ENCODE measurements at places on chromosomes 11 and 22. TPM values are rescaled to one million over a fixed set of nuclear protein-coding genes. Genes with fewer than 3 reads are reported as not detected.

DNA sequence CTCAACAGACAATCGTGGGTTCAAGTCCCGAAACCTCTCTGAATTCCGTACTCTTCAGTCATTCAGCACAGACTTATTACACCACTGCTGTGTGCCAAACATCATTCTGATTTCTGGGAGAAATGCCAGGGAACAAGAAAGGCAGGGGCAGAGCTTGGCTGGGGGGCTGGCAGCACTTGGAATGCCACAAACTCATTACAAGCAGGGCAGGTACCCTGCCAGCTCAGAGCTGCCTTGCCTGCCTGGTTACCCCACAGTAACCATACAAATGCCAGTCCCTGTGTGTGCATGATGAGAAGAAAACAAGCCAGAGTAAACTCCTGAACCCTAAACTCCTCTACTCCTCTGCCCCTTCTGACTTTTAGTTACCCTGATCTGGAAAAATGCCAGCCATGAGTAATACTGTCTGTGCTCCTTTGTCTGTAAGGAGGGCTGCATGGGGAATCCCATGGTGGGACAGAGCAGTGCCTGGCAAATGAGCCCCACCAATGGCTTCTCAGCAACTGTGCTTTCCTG, 6.9 kb upstream of the RAD9A start:
- DNase-seq = no peak

DNA sequence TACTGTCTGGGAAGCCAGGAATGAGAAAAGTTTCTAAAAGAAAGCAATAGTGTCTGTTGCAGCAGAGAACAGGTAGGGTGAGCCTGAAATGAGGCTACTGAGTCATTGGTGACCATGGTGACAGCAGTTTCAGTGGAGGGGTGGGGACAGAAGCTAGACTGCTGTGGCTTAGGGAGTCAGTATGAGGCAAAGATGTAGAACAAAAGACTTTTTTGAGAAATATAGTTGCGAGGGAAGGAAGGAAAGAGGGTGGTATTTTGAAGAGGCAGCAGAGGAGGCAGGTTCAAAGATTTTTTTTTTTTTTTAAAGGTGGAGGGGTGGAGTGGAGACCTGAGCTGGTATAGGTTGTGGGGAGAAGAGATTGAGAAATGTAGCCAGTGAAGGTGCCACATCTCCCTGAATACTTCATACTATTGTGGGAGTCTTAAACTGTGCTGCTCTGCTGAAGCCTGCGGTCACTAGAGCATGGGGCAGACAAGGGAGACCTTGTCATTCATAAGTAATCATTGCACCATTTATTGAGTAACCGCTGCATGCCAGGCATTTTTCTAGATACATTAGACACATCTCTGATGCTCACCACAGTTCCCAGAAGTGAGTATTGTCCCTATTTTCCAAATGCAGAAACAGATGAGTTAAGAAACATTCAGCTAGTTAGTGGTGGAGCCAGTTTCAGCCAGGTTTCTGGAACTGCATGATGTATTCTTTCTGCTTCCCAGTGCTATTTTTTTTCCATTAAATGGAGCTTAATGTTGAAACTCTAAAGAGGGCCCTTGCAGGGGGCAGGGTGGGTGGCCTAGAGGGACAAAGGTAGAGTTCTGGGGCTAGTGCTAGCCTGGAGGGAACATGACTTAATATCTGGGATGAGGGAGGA, 49.9 kb downstream of the STIM1 start:
- no peak for DNase-seq

GRCh38 chr11:113673550-113674396, 32.3 kb downstream of the TMPRSS5 start:
- peak; percentile 55 for DNase-seq

DNA sequence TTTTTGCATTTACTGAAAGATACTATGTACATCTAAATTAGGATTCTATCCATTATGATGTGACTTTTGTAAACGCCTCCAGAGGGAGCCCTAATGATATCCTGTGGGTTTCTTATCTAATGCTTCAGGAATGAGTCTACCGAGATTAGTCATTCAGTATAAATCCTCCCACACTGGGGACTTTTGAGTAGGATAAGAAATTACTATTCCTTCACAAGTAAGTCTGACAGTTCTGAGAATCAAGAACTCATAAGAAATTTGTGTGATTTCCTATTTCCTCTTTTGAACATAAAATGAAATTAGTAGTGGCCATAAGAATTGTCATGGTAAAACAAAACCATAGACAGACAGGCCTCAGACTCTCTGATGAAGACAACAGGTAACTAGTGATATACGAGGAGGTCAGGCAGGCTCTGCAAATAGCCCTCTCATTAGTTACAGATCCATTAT, 10.0 kb upstream of the OR5M1 start:
- DNase-seq = peak; percentile 51

Gene SCT
- total RNA-seq = 6.1 TPM

DNA sequence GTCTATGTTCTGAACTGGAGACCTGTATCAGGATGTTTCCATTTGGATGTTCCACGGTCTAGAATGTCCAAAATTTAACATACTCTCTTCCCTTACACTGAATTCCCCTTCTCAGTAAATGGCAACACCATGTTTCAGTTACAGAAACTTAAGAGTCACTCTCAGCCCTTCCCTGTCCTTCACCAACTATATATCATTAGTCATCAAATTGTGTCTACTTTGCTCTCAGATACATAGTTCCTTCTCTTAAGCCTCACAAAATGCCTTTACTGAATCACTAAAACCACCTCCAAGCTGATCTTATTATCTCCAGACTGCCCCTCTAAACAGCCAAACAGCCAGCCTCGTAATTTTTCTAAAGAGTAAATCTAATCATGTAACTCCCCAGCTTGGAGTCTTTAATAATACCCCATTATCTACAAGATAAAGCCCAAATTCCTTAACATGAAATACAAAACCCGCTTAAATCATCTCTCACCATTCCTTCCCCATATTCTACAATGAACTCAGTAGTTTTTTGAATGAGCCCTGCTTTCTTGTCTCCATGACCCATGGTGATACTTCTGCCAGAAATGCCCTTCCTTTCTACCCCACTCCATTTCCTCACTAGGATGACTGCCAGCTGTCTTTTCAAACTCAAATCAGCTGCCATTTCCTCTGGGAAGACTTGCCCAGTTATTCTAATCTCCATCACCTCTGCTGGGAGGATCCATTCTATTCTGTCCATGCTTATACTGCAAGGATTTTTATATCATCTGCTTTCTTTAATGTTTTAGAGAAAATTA, 102.7 kb upstream of the ARHGAP42 start:
- no peak for DNase-seq

DNA sequence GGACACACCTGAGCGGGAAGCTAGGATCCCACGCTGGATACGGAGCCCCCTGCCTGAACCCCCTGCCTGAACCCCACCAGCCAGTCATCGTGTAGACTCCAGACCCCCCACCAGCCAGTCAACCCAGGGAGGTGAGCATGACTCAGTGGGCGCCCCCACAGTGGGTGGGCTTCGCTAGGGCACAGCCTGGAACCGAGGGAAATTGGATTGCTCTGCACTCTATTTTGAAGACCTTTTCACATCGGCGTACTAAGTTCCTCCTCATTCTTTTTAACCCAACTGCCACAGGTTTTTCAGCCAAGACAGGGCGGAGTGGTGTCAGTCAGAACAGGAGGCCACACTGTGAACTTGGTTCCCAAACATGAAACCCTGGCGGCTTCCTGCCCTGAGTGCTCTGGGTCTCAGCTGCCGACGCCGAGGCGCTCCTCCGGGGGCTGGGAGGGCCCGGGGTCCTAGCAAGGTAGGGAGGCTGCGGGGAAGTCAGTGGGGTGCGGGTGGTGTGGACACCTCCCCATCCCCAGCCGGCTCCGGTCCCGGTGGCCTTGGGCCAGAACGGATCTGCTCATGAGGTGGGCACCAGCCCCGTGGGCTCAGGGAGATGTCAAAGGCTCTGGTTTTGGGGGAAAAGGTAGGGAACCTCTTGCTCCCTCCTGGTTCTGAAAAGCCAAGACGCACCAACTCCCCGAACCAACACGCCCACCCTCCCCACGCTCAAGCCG, 57.0 kb downstream of the BRD1 start:
- DNase-seq = no peak

DNA sequence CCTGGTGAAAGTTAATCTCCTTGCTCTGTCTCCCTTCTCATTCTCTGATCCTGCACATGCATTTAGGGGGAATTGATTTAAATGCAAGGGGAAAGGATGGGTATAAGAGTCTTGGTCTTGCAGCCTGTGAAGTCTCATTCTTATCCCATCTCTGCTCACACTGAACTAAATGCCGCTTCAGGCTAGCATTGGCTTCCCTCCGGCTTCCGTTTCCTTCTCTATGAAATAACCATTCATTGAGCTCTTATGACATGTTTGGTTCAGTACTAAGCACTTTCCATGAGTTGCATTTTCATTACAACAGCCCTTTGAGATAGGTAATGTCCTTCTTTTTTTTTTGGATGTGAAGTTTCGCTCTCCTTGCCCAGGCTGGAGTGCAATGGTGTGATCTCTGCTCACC, 5.6 kb downstream of the ZBTB16 start:
- DNase-seq = no peak

Gene CCDC117
- total RNA-seq = 40.9 TPM

DNA sequence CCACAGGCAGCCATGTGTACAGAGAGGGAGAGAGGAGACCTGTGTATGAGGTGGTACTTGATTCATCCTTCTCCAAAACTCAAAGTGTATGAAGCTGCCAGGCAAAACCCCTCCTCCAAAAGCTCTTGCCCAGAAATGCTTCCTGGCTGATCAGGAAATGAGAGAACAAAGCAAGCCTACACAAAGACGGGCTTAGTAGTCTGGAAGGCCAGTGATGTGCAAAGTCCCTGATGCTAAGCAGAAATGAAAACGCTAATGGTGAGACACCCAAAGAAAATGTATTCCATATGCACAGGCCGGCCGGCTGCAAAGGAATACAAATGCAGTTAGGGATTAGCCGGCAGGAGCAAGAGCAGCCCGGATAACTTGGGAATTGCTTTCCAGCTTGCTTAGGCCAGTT, 234.9 kb upstream of the CADM1 start:
- DNase-seq = no peak

DNA sequence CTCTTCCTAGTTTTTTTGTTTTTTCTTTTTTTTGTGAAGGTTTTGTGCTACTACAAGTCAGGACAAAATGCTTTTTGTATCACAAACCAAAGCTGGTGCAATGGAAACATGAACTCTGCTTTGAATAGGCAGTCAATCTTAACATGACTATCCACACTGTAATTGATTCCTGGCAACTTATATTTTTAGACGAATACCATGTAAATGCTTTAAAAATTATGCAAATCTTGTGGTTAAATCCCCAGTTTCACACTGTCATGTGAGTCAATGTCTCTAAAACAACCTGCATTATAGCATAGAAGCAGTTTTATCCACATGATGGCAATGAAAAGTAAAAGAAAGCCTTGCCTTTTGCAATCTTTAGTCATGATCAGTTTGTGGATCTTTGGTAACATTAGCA, 8.9 kb downstream of the TRPC6 start:
- no peak for DNase-seq

Gene GRIK4
- total RNA-seq = 1.7 TPM

DNA sequence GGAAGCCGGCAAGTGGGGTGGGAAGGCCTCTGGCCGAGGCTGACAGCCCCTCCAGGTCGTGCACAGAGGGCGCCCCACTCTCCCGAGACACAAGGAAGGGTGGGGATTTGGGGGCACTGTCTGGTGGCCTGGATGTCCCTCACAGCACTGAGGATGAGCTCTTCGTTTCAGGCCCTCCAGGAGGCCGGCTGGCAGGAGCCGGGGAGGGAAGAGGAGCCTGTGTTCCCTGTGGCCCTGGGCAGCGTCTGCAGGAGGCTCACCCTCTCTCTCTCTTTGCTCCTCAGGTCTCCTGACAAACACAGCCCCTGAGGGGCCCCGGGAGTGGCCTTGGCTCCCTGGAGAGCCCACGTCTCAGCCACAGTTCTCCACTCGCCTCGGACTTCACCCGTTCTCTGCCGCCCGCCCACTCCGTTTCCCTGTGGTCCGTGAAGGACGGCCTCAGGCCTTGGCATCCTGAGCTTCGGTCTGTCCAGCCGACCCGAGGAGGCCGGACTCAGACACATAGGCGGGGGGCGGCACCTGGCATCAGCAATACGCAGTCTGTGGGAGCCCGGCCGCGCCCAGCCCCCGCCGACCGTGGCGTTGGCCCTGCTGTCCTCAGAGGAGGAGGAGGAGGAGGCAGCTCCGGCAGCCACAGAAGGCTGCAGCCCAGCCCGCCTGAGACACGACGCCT, 1078.0 kb downstream of the BRD1 start:
- peak; percentile 36 for DNase-seq

DNA sequence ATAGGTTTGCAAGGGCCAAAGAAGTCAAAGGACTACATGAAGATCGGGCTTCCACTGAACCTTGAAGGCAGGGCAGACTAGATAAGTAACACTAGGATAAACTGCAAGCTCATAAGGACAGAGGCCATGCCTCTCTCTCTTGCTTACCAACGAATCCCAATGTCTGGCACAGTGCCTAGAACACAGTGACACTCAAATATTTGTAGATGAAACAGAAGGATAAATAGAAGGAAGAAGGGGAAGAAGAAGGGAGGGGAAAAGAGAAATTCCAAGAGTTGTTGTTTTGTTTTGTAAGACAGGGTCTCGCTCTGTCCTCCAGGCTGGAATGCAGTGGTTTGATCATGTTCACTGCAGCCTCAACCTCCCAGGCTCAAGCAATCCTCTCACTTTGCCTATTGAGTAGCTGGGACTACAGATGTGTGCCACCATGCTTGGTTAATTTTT, 26.9 kb downstream of the SIK3 start:
- DNase-seq = no peak

DNA sequence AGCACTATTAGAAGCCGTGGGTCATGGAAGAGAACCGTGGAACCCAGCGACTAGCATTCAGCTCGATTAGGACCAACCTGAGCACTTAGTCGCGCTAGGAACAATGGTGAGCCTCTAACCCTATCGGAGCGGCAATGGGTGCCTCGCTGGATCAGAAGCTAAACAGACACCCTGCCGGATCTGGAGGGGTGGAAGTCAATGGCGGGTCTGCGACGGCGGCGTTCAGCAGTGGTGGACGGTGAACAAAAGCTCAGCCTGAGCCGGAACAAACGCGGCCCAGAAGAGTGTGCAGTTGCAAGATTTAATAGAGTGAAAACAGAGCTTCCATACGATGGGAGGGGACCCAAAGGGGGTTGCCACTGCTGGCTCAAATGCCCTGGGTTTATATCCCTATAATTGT, 391.8 kb upstream of the DDI1 start:
- no peak for DNase-seq

DNA sequence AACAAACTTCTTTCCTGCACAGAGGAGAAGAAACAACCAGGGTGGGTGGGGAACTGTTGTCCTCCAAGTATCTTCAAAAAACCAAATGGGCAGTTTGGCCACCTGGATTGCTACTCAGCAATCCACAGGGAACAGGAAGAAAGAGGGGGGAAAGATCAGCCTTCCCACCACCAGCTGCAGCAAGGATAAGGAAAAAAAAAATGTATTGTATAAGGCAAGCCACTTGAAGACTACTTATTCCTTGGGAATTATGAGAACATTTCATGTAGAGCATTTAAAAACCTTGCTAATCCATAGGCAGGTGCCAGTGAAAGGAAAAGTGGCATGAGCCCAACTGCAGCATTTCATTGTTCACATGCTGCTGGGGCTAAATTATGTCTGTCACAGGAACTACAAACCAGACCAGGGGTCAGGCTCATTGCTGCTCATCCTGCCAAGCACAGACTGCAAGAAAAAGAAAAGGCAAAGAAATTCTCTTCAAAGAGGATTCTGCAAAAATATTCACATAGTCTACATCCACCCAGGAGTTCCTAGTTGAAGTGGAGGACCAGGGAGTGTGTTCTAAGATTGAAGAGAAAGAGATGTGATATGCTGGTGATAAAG, 2.2 kb downstream of the RAB30 start:
- no peak for DNase-seq

Gene TTC36
- 0.61 TPM for total RNA-seq

- DNase-seq = peak; percentile 45
These were observed 132.4 kb upstream of the ZC3H12C start for GRCh38 chr11:109960831-109961230.

- no peak for DNase-seq
These were observed 824 bp upstream of the LGALS12 start for GRCh38 chr11:63504933-63505586.

Measured in endodermal cell (in vitro differentiated cells).